ENCODE measurements at places on chromosomes 11 and 22.
A peak's percentile ranks its signal among the peaks of the same experiment; 100 is the strongest.

GRCh38 chr11:17774232-17775034 is 39.9 kb downstream of the KCNC1 start:
- no peak for DNase-seq

DNA sequence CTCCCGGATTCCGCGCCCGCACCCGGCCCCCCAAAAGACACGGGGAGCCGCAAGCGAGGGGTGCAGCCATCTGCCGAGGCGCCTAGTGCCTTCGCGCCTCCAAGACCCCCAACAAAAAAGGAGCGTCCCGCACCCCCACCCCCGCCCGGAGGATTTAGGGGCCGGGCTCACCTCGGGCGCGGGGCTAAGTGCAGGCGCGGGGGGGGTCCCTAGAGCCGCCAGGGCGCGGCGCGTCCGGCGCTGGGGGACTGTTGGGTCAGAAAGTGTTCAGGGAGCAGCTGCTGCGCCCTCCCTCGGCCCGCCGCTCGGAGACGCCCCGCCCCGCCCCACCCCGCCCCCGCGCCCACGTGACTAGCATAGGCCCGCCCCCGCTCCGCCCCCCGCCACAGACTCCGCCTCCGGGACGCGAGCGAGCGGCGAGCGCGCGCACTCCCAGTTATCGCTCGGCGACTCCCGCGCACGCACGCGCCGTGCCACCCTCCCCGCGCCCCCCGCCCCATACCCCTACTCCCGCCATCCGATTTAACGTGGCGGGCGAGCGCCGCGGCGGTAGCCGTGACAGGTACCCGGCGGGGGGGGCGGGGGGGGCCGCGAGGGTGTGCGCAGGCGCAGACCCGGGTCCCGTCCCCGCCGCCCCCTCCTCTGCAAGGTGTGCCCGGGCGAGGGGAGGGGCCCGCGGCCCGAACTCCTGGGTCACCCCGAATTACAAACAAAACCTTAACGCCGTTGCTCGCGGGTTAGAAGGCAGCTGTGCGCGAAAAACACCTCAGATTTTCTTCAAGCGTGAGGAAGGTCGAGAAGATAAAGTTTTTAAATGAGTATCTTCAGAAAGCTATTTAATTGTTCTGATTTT is 56.2 kb downstream of the KCNJ4 start:
- DNase-seq: peak; percentile 72

- no peak for DNase-seq
Measured at GRCh38 chr11:116240710-116241109, 532.1 kb downstream of the BUD13 start.

GRCh38 chr11:124814739-124815138 is 14.5 kb upstream of the MSANTD2 start:
- no peak for DNase-seq

DNA sequence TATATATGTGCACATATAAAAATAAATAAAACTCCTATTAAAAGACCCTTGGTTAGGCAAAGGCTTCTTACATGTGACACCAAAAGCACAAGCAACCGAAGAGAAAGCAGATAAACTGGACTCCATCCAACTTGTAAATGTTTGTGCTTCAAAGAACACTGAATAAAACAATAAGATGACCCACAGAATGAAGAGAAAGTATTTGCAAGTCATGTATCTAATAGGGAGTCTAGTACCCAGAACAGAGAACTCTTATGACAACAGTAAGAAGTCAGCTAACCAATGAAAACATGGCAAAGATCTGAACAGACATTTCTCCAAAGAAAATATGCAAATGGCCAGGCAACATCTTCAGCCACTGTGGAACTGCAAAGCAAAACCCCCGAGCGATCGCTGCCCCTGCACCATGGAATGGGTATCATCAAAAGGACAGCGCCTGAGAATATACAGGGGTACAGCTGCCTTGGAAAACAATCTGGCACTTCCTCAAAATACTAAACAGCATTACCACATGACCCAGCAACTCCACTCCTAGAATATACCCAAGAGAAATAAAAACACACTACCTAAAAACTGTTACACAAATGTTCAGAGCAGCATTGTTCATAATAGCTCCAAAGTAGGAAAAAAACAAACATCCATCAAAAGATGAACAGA is 17.2 kb downstream of the BRD1 start:
- no peak for DNase-seq

- DNase-seq: no peak
Measured at GRCh38 chr11:123304828-123305466, 109.9 kb upstream of the CLMP start.

- DNase-seq: no peak
Measured at GRCh38 chr11:1548221-1549070, 23.6 kb downstream of the DUSP8 start.
